ENCODE measurements at places on chromosomes 13 and 19.

DNA sequence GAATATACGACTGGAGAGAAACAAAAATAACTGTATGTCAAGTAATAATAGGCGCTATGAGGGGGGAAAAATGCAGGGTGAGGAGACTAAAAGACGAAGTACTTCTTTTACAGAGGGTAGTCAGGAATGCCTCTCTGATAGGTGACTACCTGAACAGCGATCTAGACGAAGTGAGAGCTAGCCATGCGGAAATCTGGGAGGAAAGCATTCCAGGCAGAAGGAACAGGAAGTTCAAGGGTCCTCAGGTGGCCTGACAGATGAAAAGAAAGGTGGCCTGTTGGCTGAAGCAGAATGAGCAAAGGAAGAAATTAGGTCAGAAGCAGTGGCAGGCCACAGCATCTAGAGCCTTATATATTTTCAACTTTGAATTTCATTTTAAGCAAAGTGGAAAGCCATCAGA, 13.3 kb downstream of the ZDHHC20 start:
- DNase-seq, result no peak

DNA sequence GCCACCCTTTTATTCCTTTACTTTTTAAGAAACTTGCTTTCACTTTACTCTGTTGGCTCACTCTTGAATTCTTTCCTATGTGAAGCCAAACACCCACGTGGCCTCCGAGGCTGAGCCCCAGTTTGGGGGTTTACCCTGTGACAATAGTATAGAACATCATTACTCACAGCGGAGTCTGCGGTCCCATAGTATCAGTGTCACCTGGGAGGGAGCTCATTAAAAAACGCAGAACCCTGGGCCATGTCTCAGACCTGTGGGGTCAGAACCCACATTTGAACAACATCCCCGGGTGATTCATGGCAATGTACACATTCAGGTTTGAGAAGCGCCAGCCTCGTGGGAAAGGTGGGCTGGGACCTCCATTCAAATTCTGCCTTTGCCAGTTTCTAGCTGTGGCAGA, 36.0 kb upstream of the UBL3 start:
- DNase-seq, result peak; percentile 4

GRCh38 chr13:40613192-40613818, 53.1 kb downstream of the FOXO1 start:
- peak; percentile 69 for DNase-seq

- no peak for DNase-seq
Measured at GRCh38 chr13:32857689-32858088, 158.5 kb upstream of the KL start.

DNA sequence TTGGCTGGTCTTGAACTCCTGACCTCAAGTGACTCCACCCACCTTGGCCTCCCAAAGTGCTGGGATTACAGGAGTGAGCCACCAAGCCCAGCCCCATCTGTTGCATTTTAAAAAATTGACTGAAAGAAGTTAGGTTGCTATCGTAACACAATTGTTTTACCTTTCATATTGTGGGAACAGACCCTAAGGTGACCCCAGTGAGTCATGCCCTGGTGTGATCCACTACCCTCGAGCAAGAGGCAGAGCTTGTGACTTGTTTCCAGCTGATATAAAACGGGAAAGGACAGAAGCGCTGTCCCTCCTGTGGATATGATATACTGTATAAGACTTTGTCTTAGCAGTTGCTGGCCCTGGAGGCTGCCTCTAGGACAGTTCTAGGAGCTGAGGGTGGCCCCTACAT, 308.6 kb downstream of the HS6ST3 start:
- no peak for DNase-seq

GRCh38 chr13:98479496-98480003, 97.4 kb downstream of the STK24 start:
- no peak for DNase-seq

GRCh38 chr19:32063601-32064000, 281.8 kb upstream of the ZNF507 start:
- no peak for DNase-seq

- no peak for DNase-seq
Measured at GRCh38 chr19:13579388-13580060, 73.2 kb upstream of the CACNA1A start.

DNA sequence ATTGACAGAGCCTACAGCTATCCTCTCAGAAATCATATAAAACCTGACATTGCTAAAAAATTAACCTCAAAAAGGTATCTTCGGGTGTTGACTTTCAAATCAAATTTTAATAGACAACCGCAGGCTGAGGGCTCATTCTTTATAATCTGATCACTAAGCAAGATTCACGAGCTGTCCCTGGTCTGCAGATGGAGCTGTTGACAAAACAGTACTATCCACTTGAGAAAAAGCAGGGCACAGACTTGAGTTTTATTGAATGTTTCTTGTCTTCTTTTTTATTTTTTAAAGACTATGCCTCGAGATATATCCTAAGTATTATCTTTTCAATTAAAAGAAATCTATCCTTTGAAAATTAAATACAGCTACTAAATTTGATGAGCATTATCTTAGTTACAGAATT, 540.5 kb downstream of the PCDH9 start:
- DNase-seq, result no peak

DNA sequence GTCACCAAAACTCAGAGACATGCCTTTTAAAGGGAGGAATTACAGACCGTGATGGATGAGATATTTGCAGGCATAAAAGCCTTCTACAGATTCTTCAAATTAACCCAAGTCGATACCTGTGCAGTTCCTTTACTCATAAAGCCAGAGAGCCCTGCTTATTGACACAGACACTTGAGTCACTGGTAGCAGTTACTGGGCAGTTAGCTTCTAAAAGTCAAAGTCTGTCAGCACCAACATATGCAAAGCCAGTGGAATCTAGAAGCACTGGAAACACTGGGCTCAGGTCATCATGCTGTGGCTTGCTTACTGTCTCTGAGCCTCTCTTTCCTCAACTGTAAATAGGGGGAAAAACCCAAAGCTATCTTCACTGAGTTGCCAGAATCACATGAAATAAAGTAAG, 25.7 kb upstream of the LRCH1 start:
- DNase-seq, result no peak

DNA sequence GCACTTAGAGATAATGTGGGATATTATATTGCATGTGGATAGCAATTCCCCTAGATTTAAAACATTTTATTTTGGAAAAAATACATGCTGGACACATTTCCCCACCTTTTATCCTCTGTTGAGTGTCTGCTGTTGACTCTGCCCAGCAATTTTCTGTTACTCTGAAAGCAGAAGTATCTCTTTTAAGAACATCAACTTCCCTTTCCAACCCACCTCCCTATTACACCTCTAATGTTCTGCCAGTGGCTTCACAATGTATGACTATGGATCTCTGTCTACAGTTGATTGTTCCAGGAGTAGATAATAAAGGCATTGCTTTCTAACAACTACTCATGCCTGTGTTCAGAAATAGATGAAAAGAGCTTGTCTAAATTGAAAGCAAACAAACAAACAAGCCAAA, 754.8 kb upstream of the SLITRK6 start:
- no peak for DNase-seq

DNA sequence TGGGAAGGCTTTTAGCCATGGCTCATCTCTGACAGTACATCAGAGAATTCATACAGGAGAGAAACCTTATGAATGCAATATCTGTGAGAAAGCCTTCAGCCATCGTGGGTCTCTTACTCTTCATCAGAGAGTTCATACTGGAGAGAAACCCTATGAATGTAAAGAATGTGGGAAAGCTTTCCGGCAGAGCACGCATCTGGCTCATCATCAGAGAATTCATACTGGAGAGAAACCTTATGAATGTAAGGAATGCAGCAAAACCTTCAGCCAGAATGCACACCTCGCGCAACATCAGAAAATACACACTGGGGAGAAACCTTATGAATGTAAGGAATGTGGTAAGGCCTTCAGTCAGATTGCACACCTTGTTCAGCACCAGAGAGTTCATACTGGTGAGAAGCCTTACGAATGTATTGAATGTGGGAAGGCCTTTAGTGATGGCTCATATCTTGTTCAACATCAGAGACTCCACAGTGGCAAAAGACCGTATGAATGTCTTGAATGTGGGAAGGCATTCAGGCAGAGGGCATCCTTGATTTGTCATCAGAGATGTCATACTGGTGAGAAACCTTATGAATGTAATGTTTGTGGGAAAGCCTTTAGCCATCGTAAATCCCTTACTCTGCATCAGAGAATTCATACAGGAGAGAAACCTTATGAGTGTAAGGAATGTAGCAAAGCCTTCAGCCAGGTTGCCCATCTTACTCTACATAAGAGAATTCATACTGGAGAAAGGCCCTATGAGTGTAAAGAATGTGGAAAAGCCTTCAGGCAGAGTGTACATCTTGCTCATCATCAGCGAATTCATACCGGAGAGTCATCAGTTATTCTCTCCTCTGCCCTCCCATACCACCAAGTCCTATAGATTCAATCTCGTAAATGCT, 10.7 kb downstream of the ZNF470 start:
- no peak for DNase-seq

- no peak for DNase-seq
Measured at GRCh38 chr19:35514282-35514809, 897 bp upstream of the DMKN start.

- no peak for DNase-seq
Measured at GRCh38 chr19:49820125-49820524, 2.0 kb downstream of the MED25 start.

DNA sequence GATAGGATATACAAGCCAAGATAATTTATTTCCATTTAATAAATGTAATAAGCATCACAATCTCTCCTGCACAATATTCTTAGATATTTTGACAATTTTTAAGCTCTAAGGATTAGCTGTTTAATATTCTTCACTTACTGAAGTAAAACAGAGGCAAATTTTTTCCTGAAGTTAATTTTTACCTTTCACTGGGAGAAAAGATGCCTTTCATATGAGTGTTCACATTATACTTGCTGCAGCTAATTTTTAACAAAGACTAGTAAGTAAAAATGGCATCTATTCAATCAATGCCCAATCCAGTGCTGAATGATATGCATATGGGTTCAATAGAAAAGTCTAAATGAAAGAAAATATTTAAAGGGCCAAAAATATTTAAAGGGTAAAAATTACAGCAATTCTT, 377.2 kb upstream of the GPC6 start:
- no peak for DNase-seq

DNA sequence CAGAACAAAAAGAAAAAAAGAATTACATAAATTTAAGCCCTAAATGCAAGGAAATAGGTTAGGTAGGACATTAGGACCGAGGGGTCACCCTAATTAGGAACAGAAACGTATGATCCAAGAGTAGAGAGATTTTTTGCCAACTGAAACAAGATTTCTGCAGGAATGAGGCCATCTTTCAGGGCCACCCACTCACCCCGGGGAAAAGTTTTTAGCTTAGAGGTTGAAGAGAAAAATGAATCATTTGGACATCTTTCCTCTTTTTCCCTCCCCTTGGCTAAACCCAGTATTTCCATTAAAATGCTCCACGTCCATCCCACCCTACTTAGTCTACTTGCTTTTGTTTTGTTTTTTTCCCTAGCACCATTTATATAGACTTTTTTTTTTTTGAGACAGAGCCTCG, 10.6 kb upstream of the PNMA8A start:
- DNase-seq, result no peak

GRCh38 chr19:50858886-50859285, 4.2 kb downstream of the KLK3 start:
- DNase-seq, result no peak

DNA sequence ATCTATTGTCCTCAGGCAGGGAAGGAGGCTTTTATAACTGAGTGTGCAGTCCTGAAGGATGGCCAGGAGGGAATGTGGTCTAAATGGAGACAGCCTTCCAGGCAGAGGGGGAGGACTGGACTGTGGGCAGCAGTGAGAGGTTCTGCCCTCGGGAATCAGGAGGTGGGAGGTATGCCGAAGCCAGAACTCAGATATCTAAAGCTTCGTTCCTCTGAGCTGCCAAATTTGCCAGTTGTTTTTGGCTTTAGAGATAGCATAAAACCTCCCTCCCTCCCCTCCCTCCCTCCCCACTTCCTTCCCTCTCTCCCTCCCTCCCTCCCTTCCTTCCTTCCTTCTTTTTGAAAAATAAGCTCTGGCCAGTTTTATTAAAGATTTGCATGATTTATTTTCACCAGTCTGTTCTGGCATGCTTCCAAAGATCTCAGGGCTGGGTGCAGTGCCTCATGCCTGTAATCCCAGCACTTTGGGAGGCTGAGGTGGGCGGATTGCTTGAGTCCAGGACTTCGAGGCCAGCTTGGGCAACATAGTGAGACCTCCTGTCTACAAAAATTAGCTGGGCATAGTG, 2.4 kb downstream of the MEDAG start:
- DNase-seq, result no peak

GRCh38 chr19:50877338-50877737, 4.1 kb downstream of the KLK2 start:
- no peak for DNase-seq

DNA sequence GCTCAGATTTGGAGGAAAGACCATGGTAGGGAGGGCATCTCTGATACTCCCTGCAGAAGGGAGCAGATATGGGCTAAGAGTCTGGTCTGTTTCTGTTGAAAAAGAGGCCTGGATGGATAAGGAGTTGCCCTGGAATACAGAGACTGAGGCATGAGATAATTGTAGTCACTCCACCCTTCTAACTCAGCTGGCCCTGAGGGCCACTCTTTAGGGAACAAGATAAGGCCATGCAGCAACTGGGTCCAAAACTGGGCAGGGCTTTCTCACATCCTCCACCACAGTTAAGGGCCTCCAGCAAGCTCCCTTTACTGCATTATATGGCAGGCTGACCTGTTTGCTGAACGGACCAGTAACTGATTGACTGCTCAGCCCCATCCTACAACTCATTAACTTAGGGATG, 1.3 kb downstream of the ZNF749 start:
- no peak for DNase-seq

GRCh38 chr19:18809149-18809868, 18.2 kb upstream of the COMP start:
- no peak for DNase-seq

DNA sequence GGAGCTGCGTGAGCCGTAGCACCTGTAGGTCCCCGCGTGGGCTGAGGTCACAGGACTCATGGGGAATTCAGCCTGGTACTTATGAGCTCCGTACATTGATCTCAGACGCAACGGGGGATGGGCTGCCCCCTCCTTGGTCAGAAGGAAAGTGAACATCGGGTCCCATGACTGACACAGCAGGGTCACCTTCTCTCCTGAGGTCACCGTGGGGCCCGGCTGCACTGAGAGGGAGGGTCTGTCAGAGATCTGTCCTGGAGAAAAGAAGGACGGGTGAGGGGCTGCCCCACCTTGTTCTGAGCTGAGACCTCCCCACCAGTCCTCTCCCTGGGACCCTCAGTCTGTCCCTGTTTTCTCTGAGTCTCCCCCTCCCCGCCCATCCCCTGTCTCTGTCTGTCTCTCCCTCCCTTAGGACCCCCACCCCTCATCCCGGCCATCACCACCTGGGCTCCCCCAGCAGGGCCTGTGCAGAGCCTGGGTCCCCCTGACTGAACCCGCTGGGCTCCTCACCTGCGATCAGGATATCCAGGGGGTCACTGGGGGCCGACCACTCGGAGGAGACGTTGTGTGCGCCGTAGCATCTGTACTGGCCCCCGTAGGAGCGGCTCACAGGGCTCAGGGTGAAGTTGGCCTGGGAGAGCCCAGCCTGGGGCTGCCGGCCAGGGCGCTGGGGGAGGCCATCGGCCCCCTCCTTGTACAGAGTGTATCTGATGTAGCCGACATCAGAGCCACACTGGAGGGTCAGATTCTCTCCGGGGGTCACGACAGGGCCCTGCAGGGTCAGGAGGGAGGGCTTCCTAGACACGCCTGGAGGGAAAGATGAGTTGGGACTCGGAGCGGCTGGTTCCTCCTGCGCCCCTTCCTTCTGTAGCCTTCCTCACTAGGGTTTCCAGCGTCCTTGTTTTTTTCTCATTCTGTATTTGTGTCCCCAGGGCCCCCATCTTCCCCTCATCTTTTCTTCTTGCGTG, 1.8 kb downstream of the LILRA4 start:
- DNase-seq, result no peak
